Frontal cortex (tissue), 4 donors: ENCODE measurements at places on chromosomes 16 and 17. TPM values are rescaled to one million over a fixed set of nuclear protein-coding genes. Genes with fewer than 3 reads are reported as not detected.

Gene SMIM22
- not detected for total RNA-seq

Gene EMP2
- 2.4 TPM for total RNA-seq

Gene CD300E
- under 0.01 TPM for total RNA-seq

Gene NR1D1
- under 0.01 TPM for total RNA-seq

Gene VAT1L
- 22.0 TPM for total RNA-seq

Gene PRSS8
- not detected for total RNA-seq

Gene HOXB4
- not detected for total RNA-seq

Gene ATP2A3
- 2.4 TPM for total RNA-seq

Gene PHOSPHO1
- 1.6 TPM for total RNA-seq

Gene LGALS9B
- not detected for total RNA-seq

Gene NPB
- total RNA-seq: 1.2 TPM

Gene TMC7
- total RNA-seq: 3.3 TPM

Gene NGFR
- total RNA-seq: 3.3 TPM

Gene GAS2L2
- under 0.01 TPM for total RNA-seq

Gene MYL4
- 4.1 TPM for total RNA-seq

Gene PRSS36
- total RNA-seq: 1.6 TPM

Gene CETP
- 0.82 TPM for total RNA-seq

Gene SHCBP1
- 1.2 TPM for total RNA-seq

Gene TBC1D24
- total RNA-seq: 24.5 TPM

Gene HSD17B1
- 1.6 TPM for total RNA-seq

Gene KCNJ16
- total RNA-seq: 6.9 TPM

Gene OR1D2
- total RNA-seq: not detected

Gene TK1
- total RNA-seq: 3.7 TPM

Gene CTDNEP1
- 18.8 TPM for total RNA-seq

Gene OR1A1
- not detected for total RNA-seq

Gene KCNAB3
- 1.2 TPM for total RNA-seq

Gene SAMD14
- 21.2 TPM for total RNA-seq

Gene MYH1
- total RNA-seq: not detected

Gene OR3A2
- 2.4 TPM for total RNA-seq

Gene BTBD17
- 5.3 TPM for total RNA-seq

Gene BEAN1
- total RNA-seq: 4.5 TPM

Gene MAF
- 15.9 TPM for total RNA-seq

Gene VASN
- total RNA-seq: 1.6 TPM

Gene NPIPA2
- total RNA-seq: 0.41 TPM

Gene RNF222
- not detected for total RNA-seq
